ENCODE measurements at places on chromosomes 5 and 9.

DNA sequence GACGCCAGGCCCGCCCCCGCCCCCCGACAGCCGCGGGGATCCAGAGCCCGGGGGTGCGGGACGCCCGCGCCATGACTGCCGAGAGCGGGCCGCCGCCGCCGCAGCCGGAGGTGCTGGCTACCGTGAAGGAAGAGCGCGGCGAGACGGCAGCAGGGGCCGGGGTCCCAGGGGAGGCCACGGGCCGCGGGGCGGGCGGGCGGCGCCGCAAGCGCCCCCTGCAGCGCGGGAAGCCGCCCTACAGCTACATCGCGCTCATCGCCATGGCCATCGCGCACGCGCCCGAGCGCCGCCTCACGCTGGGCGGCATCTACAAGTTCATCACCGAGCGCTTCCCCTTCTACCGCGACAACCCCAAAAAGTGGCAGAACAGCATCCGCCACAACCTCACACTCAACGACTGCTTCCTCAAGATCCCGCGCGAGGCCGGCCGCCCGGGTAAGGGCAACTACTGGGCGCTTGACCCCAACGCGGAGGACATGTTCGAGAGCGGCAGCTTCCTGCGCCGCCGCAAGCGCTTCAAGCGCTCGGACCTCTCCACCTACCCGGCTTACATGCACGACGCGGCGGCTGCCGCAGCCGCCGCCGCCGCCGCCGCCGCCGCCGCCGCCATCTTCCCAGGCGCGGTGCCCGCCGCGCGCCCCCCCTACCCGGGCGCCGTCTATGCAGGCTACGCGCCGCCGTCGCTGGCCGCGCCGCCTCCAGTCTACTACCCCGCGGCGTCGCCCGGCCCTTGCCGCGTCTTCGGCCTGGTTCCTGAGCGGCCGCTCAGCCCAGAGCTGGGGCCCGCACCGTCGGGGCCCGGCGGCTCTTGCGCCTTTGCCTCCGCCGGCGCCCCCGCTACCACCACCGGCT, 1.0 kb downstream of the FOXE1 start:
- DNase-seq: no peak

DNA sequence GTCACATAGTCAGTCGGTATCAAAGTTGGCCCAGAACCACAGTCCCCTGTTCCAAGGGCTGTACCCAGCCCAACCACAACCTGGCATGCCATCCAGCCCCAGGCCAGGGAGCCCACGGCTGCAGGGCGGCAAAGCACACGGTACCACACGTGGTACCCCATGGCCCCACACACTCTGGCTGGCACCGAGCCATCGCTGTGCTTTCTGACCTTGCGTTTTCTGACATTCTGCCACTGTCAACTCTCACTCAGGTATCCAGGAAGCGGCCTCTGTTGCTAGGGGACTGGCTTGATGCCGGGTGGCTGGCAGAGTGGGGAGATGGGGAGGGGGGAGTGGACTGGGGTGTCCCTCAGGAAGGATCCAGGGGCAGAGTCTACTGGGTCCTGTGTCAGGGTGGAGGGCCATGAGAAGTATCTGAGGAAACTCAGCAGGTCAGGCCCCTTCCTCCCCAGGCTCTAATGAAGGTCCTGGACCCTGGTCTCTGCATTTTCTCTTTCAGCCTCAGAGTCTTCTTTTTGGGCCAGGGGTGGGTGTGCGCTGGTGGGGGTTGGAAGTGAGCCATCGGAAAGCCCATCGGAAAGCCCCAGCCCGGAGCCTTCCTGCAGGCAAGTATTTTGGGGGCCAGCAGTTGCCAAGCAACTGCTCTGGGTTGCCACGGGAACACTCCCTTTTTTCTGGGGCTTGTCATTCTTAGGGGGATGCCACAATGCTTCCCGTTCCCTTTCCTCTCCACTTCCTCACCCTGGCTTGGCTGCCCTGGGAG, 21.0 kb upstream of the RALGDS start:
- no peak for DNase-seq

DNA sequence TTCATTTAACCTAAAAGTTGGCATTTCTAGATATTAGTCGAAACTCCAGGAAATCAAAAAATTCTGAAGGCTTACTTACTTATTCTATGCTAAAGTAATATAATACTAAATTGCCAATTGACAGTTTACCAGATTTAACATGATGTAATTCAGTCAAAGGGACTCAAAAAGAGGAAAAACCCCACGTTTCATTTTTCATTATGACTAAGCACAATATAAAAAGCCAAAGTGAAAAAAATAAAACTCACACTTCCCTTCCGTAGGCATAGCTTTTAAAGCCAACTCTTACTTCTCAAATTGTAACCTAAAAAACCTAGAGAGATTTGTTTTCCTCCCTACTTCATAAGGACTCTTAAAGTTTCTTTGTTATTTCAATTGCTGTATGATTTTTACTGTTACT, 146.6 kb downstream of the RAPGEF6 start:
- DNase-seq: no peak

DNA sequence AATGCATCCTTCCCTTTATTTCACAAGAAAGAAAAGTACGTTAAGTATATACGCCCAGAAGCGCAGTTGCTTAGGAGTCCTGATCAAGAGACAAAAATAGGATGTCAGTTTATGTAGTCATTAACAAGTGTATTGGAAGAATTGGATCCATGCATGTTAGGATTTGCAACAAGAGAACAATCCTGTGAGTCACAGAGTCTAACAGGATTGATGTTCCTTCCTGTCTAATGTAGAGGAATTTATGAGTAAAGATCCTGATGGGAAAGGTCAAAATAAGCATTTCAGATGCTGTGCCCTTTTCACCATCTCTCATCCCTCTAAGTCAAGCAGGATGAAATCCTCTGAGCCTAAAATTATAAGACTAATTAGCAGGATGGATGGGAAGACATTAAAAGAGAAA, 406.0 kb upstream of the GRIA1 start:
- DNase-seq: no peak

GRCh38 chr5:96814041-96814440, 6.3 kb upstream of the ERAP1 start:
- DNase-seq: no peak

GRCh38 chr9:268616-269015, 54.0 kb downstream of the DOCK8 start:
- no peak for DNase-seq

DNA sequence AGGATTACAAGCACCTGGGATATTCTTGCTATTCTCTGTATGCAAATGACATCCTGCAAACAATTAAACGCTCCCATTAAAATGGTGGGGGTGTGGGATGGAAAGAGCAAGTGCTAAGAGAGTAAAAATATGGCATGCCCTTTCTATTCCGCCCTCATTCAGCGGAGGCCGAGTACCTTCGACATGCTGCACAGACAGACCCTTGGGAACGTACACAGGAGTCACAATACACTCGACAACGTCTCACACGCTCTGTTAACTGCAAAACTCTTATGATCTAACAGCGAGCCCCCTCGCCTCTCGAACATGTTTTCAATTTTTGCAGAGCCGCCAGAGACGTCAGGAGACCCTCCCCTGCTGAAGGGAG, 322.2 kb downstream of the CEMIP2 start:
- no peak for DNase-seq

DNA sequence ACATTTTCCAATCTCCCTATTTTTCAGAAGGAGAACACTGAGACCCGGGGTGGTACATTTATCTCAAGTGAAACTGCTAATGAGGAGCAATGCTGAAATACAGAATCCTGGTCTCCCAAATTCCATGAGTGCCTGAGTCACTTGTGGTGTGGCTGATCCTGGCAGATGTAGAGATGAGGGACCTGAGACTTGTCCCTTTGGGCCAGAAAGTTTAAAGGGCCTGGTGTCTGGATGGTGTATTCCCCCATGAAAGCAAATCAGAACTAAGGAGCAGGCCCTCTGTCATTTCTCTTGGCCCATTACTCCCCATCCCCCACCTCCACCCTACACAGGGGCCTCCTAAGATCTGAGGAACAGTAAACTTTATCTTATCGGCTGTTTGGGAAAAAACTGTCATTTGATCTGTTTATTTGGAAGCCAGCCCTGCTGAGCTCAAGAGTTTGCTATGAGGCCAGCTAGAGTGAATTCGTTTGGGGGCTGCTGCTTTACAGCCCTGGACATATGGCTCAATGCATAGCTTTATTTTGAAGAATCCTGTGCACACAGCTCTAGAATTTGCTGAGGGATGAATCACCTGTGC, 140.3 kb downstream of the LHFPL2 start:
- DNase-seq: peak; percentile 44

GRCh38 chr5:97231025-97231636, 48.1 kb upstream of the RIOK2 start:
- peak; percentile 81 for DNase-seq

- no peak for DNase-seq
Measured at GRCh38 chr9:81590688-81591087, 98.7 kb downstream of the TLE1 start.

DNA sequence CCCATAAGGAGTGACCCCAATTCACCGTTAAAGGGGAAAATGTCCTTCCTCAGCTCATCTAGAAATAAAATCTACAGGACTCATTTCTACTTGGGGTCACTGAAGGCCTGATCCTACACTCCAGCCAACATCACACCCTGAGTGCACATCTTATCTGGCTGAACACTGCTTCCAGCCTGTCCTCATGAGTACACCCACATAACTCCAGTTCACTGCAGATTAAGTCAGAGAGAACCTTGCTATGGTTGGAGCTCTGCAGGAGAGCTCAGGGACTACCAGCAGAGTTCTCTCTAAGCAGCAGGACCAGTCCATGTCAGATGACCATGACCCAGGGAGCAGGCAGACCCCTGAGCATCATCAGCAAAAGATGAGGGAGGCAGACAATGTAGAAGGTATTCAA, 126.9 kb upstream of the MAP3K1 start:
- no peak for DNase-seq

- DNase-seq: no peak
Measured at GRCh38 chr9:71308454-71308853, 187.0 kb upstream of the TRPM3 start.

All from SJCRH30 (cell line).